ENCODE measurements at places on chromosomes 16 and 17.

- no peak for DNase-seq
Observed at GRCh38 chr16:89367538-89367915, 122.8 kb downstream of the ANKRD11 start.

GRCh38 chr16:79295746-79296145 lies 304.8 kb downstream of the MAF start:
- no peak for DNase-seq

DNA sequence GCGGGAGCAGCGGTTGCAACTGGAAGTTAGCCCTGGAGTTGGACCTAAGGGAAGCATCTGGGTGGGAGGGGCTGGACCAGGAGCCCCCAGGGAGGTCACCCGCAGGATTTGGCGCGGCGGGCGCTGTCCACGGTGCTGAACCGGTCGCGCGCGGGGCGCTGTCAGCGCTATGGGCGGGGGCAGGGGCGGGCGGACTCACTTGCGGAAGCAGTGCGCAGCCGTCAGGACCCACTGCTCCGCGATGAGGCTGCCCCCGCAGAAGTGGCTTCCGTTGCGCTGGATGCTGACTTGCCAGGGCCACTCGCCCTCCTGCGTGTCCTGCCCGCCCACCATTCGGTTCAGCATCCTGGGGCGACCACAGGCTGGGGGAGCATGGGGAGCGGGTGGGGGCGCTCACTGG lies 4.5 kb downstream of the PRSS27 start:
- DNase-seq, result peak; percentile 40

GRCh38 chr17:40791787-40792436 lies 7.8 kb downstream of the KRT28 start:
- peak; percentile 31 for DNase-seq

DNA sequence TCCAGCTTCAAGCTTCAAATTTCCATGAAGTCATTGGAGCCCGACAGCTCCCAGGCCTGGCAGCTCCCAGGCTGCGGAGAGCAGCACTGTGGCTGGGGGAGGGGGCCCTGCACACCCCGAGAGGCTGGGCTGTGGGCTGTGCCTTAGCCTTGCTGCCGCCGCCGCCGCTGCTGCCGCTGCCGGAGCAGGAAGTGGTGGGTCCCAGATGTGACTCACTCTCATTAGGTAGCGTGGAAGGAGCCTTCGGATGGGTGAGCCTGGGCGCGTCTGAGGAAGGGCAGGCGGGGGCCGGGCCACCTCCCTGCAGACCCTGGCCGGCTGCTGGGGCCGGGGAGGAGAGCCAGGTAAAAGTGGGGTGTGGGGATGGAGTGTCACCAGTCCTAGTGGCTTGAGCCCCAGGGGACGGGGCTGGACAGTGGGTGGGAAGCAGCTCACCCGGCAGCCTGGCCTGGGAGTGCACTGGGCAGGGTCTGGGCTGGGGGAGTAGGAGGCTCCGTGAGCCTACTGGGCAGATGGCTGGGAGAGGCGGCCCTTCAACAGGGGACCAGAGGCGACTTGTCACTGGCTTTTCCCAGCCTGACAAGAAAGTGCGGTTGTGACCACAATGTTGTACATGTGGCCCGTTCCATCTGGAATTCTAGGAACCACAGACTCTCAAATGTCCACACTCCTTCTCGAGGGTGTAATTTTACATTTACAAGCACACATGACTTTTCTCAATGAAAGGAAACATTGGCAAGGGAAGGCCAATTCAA lies at the start of gene ADCY7:
ADCY7 (plus strand) TSS at position 215 of the 755 bp plus-strand sequence. CDS start 21,629 bp downstream, outside the sequence.
- DNase-seq, result peak; percentile 91

DNA sequence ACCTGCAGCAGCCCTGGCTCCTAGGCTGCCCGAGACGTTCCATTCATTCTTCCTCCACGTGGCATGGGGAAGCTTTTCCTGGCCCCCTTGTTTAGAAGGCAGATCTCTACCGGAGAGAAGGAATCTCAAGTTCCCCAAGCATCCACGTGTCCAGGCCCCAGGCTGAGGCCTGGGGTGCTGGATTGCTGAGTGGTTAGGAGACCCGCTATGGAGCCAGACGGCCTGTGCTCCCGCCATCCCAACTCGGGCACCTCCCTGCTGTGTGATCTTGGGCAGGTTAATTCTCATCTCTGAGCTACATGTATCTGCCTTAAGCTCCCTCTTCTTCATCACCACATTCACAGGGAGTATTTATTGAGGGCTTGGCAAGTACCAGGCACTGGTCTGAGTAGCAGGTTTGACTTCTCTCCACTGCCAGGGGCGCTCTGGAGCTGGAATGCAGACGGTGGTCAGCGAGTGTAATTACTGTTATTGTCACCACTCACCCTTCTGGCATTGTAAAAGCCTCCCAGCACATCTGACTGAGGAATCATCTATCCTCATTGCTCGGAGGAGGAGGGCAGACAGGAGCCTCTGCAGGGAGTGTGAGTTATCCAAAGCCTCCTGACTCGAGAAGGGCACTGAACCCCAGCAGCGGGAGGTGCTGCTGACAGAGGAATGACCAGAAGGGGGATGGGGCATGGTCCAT lies 1.1 kb upstream of the ADGRG1 start:
- DNase-seq, result peak; percentile 79

GRCh38 chr16:25366078-25366477 lies 108.4 kb upstream of the ZKSCAN2 start:
- DNase-seq, result no peak

- DNase-seq, result no peak
Observed at GRCh38 chr16:20598832-20599469, 22.8 kb upstream of the ACSM2B start.

GRCh38 chr16:51490866-51491265 lies 339.8 kb upstream of the SALL1 start:
- no peak for DNase-seq

GRCh38 chr16:87698241-87698640 lies 67.5 kb downstream of the KLHDC4 start:
- no peak for DNase-seq

GRCh38 chr17:68085771-68086381 lies 50.3 kb downstream of the KPNA2 start:
- no peak for DNase-seq

- peak; percentile 74 for DNase-seq
Observed at GRCh38 chr17:6257336-6257735, 177.6 kb downstream of the AIPL1 start.

- DNase-seq, result no peak
Observed at GRCh38 chr17:79758271-79758670, 19.7 kb upstream of the CBX2 start.

GRCh38 chr16:85715169-85716021 lies 26.6 kb upstream of the GINS2 start:
- peak; percentile 48 for DNase-seq

- no peak for DNase-seq
Observed at GRCh38 chr17:6981426-6981825, 14.4 kb upstream of the ALOX12 start.

GRCh38 chr16:66523861-66524354 lies 26.0 kb downstream of the TK2 start:
- no peak for DNase-seq

- no peak for DNase-seq
Observed at GRCh38 chr16:55687802-55688201, 32.0 kb downstream of the SLC6A2 start.

- DNase-seq, result no peak
Observed at GRCh38 chr16:72277749-72278148, 105.8 kb upstream of the PMFBP1 start.

GRCh38 chr16:57048095-57048494 lies 44.3 kb upstream of the CPNE2 start:
- DNase-seq, result no peak

- peak; percentile 33 for DNase-seq
Observed at GRCh38 chr17:45852535-45853297, 8.0 kb downstream of the SPPL2C start.

DNA sequence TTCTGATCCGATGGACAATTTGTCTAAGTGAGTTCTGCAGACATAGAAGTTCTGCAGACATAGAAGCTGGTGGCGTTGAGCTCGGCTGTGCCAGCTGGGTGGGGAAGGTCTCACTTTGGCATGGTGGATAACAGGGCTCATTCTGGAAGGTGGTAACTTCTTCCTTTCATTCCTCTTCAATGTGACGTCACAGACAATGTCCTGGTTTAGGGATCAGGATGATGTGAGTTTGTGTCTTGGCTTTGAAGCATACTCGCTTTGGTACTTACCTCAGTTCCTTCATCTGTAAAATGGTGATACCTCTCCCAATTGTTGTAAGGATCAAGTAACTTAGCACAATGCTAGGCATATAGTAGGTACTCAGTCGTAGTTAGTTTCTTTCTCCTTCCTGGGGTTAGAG lies 408.8 kb upstream of the ASIC2 start:
- DNase-seq, result no peak

- DNase-seq, result no peak
Observed at GRCh38 chr17:38559880-38560230, 45.9 kb downstream of the SRCIN1 start.

- peak; percentile 27 for DNase-seq
Observed at GRCh38 chr16:4846503-4846900, 586 bp downstream of the GLYR1 start.

DNA sequence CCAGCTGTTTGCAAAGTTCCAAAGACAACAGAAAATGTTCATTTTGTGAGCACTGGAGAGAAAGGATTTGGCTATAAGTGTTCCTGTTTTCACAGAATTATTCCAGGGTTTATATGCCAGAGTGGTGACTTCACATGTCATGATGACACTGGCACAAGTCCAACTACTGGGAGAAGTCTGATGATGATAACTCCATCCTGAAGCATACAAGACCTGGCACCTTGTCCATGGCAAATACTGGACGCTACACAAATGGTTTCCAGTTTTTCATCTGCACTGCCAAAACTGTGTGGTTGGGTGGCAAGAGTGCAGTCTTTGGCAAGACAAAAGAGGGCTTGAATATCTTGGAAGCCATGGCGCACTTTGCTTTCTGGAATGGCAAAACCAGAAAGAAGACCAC lies 385.0 kb downstream of the CDH11 start:
- DNase-seq, result no peak

- no peak for DNase-seq
Observed at GRCh38 chr16:10504404-10504885, 76.0 kb downstream of the EMP2 start.

DNA sequence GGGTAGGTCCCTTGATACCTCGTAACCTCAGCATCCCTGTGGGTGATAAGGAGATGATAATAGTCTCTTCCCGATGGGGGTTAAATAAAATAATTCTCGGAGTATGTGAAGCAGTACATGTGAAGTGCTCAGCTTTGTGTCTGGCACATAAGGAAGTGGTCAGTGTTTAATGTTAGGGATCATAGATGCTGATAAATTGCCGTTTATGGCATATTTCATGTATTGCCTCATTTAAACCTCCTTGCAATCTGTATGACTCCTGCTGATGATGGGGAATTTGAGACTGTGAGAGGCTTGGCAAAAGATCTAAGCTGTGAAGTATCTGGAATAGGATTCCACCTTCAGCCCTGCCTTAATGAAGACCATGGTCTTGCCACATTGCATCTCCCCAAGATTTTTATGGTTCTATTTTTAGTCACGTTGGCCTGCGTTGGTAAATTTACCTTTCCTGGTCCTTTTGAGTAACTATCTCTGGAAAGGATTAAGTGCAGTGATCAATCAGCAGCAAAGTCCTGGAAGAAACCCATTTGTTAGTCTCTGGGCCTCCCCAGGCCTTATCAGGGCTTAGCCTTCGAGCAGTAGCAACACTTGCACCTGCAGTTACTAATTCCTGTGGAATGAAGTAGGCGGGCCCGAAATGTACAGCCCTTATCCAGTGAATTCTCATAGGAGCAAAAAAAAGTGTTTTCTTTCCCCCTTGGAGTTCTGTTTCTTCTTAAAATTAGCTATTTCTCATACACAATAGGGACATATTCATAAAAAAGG lies 144.9 kb downstream of the WWOX start:
- DNase-seq, result peak; percentile 8

DNA sequence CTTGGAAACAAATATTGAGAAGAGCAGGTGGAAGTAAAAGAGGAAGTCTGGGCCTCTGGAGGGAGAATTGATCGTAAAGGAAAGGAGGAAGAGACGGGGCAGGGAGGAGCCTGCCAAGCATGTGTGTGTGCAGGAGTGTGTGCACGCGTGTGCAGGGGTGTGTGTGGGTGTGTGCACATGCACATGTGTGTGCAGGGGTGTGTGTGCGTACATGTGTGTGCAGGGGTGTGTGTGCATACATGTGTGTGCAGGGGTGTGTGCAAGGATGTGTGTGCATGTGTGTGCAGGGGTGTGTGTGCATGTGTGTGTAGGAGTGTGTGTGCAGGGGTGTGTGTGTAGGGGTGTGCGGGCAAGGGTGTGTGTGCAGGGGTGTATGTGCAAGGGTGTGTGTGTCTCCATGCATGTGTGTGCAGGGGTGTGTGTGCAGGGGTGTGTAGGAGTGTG lies 10.0 kb downstream of the CEP295NL start:
- no peak for DNase-seq

- no peak for DNase-seq
Observed at GRCh38 chr16:2768403-2769089, 8.5 kb downstream of the ELOB start.

GRCh38 chr17:8924595-8924994 lies 40.9 kb downstream of the PIK3R5 start:
- no peak for DNase-seq

DNA sequence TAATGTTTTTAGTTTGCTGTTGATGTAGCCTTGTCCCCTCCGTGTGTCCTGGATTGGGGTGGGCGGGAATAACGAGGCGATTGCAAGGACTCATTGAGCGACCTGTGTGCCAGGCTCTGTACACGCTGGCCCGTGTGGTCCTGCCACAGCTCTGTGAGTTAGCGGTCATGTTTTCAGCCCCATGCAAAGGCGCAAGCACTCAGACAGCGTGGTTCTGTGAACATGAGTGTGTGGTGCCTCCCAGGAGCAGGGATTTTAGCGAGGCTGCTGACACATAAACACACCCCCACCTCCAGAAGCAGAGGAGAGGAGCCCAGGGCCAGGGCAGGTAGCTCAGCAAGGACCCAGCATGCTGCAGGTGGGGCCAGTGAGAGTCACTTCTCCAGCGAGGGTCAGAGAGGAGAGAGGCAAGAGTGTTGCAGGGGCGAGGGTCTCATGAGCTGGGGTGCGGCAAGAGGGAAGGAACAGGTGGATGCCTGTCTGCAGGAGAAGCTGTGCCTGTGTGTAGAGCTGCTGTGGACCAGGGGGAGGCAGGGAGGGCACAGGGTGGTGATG lies 115.3 kb downstream of the OR1D5 start:
- no peak for DNase-seq

GRCh38 chr17:78142119-78142861 lies 3.9 kb upstream of the C17orf99 start:
- DNase-seq, result peak; percentile 25

GRCh38 chr17:37017404-37017803 lies 68.7 kb downstream of the AATF start:
- no peak for DNase-seq

GRCh38 chr17:65626451-65626850 lies 65.0 kb upstream of the AXIN2 start:
- DNase-seq, result no peak

GRCh38 chr16:55204069-55204468 lies 119.9 kb upstream of the IRX6 start:
- no peak for DNase-seq

GRCh38 chr16:89093602-89094251 lies at the start of gene ACSF3:
Gene ACSF3 (plus strand): TSS chr16:89093852. CDS start chr16:89100682, 6,830 bp downstream.
- DNase-seq, result peak; percentile 63

DNA sequence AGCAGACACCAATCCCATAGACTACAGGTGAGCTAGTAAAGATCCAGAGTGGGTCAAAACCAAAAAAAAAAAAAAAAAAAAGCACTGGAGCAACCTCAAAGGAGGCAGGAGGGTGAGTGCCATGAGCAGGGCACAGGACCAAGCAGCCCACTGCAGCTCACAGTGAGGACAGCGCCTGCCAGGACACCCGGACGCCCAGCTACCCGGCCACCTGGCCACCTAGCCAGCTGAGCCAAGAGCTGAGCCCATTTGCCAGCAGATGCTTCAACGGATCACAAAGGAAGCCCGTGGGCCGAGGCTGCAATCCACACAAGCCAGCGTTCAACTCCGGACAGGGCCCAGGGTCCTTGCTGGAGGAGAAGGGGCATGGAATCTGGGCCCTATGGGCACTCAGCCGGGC lies 15.1 kb downstream of the AXIN1 start:
- DNase-seq, result no peak
